ENCODE measurements at places on chromosomes 7 and 10.

GRCh38 chr10:87585565-87586514 is 73.8 kb upstream of the PAPSS2 start:
- DNase-seq = peak; percentile 7

DNA sequence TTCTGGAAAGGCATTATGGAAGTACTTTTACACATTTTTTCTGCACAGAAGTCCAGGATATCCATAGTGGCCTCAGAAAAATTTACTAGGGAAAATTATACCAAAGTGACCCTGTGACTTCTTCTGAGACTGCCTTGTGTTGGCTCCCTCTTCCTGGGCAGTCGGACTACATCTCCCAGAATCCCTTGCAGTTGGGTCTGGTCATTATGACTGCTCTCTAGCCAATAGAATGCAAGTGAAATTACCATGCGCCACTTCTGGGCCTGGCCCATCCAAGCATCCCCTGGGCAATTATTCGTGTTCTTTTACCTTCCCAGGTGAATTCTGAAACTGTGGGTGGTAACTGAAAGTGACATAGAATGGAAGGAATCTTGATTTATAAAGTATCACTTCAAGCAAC is 430.9 kb downstream of the ACTR3B start:
- DNase-seq = no peak

DNA sequence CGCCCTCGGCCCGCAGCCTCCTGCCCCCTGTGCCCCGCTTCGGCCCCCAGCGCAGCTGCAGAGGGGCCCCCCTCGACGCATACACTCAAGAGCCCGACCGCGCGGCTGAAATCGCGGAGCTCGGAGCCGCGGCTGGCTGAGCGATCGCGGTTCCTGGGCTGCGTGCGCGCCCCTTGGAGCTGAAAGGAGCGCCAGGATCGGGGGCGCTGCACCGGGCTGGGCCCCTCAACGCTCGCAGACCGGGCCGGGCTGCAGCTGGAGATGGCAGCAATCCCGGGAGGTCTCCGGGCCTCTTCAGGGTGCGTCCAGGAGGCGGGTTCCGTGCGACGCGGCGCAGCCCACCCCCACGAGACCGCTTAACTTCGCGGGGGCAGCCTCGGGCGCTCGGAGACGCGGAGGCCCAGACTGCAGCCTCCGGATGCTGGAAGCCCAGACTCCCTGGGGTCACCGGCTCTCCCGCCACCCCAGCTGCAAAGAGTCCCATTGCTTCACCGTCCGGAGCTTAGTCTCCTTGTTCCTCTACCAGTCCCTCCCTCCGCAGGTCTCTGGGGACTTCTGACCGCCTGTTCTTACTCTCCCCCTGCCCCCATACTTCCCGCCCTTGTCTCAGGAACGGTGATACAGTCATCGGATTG is 73.0 kb upstream of the LRRC4 start:
- DNase-seq = no peak

DNA sequence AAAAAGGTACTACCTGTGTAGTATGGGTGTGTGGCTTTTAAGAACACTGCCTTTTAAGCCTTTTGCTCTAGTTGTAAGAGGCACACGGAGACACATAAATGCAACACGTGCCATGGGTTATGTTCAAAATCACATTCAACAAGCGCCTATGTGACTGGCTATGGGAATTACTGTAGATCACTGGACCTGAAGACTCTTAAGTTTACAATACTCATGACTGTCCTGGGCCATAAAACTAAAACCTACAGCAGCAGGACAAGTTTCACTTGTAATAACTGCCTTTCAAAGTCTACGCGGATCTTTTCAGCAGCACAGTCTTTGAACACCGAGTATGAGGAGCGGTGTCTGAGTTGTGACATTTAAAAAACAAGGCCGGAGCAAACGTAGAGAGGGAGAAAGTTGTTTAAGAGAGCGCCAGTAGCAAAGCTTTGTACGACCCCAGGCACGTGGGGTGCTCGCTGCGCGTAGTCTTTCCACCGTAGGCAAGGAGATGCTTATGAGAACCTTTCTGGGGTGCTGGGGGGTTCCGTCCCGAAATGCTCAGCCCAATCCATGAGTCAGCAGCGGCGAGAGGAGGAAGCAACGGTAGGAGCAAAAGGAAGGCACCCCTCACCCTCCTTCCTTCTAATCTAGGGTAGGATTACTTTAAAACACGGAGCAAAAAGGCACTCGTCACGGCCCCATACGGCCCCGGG is 662 bp downstream of the DNAJC2 start:
- DNase-seq = peak; percentile 43

DNA sequence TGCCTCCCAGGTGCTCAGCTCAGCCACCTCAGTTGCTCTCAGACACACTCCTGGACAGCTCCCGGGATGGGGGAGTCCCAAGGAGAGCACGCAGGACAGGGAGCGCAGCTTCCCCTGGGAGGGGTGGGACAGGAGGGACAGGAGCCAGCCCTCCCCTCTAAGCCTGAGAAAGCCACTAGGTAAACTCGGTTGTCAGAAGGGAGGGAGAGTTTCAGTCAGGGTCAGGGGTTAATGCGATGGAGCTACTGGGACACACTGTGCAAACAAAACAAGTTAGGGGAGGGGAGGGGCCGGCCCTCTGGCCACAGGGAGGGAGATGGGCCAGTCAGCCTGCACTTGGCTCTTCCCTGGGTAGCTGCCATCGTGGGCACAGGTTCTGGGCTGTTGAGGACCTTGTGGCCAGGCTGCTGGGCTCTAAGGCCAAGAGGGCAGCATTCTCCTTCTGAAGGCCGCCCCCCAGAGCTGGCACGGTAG is 31.1 kb downstream of the KAZALD1 start:
- DNase-seq = no peak

- peak; percentile 25 for DNase-seq
Observed at GRCh38 chr7:32143301-32143700, 73.1 kb upstream of the PDE1C start.

DNA sequence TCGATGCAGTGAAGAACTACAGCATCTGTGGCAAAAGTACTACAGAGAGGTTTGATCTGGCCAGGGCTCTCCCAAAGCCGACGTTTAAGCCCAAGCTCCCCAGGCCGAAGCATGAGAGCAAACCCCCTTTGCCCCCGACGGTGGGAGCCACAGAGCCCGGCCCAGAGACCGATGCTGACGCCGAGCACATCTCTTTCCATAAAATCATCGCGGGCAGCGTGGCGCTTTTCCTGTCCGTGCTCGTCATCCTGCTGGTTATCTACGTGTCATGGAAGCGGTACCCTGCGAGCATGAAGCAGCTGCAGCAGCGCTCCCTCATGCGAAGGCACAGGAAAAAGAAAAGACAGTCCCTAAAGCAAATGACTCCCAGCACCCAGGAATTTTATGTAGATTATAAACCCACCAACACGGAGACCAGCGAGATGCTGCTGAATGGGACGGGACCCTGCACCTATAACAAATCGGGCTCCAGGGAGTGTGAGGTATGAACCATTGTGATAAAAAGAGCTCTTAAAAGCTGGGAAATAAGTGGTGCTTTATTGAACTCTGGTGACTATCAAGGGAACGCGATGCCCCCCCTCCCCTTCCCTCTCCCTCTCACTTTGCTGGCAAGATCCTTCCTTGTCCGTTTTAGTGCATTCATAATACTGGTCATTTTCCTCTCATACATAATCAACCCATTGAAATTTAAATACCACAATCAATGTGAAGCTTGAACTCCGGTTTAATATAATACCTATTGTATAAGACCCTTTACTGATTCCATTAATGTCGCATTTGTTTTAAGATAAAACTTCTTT is 2.3 kb downstream of the LRRTM3 start:
- DNase-seq = no peak

GRCh38 chr10:69787681-69788080 is 14.0 kb upstream of the COL13A1 start:
- DNase-seq = no peak

- DNase-seq = no peak
Observed at GRCh38 chr7:64541438-64542359, 21.2 kb downstream of the ZNF680 start.

- DNase-seq = no peak
Observed at GRCh38 chr7:101960323-101960722, 142.9 kb downstream of the CUX1 start.

GRCh38 chr7:47483604-47484273 is 98.2 kb downstream of the TNS3 start:
- DNase-seq = peak; percentile 27

GRCh38 chr10:119772334-119772733 is 46.5 kb downstream of the INPP5F start:
- DNase-seq = no peak

GRCh38 chr7:159095979-159096411 is 48.7 kb downstream of the VIPR2 start:
- no peak for DNase-seq

DNA sequence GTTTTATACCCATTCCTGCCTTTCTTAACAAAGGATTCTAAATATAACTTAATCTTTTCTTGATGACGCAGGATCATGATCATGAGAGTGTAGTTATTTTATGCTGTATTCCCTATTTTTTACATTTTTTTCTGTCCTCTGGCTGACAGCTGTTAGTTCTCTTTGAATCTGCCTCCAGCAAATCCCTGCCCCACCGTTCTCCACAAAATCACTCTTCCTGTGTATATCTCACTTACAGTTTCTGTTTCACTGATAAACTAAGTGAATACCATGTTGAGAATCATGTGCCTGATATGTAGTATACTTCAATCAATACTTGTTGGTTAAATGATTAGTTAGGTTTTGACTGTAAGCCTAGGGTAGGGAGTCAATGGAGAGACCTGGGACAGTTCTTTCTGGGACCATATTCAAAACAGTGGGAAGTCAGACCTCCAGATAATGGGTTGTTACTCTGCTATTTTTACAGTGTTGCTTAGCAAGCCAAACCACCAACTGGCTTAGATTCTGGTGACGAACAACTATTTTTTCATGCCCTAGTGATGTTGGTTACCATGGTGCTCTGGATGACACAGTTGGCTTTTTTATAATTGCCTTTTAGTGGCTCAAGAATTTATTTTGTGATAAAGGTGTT is 12.8 kb downstream of the CNNM1 start:
- peak; percentile 50 for DNase-seq

- no peak for DNase-seq
Observed at GRCh38 chr10:5525561-5526341, 990 bp downstream of the CALML3 start.

- no peak for DNase-seq
Observed at GRCh38 chr10:117936566-117936965, 110.2 kb downstream of the RAB11FIP2 start.

DNA sequence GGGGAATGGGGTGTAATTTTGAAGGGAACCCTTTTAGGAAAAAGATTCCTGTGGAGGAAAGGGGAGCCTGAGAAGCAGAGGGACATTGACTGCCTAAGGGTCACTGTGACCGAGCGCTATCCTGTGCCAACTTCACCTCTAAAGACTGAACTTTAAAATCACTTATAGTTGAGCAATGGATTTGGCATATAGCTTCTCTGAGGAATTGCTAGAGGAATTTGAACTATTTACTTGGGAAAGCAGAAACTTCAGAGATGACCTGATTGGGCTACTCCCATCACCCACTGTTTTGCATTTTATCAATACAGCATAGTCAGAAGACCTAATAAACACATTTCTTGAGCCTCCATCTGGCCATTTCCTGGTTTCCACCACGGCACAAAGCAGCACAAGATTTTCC is 23.7 kb upstream of the WNT16 start:
- DNase-seq = peak; percentile 45

- DNase-seq = no peak
Observed at GRCh38 chr7:70583965-70584883, 547.7 kb upstream of the GALNT17 start.

DNA sequence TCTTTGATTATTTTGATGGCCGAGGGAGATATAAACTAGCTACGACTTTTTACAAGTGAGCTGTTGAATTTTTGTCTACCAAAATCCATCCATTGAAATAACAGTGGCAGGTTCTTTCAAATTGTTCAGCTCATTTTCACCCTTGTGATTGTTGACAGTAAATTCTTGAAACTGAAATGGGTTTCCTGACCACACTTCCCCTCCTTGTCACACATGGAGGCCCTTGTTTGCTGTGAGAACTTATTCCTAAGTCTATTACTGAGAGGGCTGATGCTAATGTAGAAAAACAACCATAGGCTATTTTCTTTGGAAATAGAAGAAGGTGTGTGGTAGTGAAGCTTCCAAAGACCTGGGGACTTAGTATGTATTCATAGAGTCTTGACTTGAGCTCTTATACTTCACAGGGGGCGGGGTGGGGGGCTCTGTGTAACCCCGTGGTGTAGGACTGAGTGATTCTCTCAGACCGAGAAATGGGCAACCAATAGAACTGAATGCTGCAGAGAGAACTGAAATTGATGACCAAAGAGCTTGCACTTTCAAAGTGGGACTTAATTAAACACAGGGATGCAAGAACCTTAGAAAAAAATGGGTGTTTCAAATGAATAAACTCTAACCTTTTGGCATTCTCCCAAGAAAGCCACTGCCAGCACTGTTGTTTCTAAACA is 718.9 kb downstream of the CCSER2 start:
- no peak for DNase-seq

- DNase-seq = peak; percentile 26
Observed at GRCh38 chr10:76202777-76203176, 771.4 kb downstream of the LRMDA start.

GRCh38 chr7:28903730-28904577 is 54.2 kb downstream of the TRIL start:
- no peak for DNase-seq

DNA sequence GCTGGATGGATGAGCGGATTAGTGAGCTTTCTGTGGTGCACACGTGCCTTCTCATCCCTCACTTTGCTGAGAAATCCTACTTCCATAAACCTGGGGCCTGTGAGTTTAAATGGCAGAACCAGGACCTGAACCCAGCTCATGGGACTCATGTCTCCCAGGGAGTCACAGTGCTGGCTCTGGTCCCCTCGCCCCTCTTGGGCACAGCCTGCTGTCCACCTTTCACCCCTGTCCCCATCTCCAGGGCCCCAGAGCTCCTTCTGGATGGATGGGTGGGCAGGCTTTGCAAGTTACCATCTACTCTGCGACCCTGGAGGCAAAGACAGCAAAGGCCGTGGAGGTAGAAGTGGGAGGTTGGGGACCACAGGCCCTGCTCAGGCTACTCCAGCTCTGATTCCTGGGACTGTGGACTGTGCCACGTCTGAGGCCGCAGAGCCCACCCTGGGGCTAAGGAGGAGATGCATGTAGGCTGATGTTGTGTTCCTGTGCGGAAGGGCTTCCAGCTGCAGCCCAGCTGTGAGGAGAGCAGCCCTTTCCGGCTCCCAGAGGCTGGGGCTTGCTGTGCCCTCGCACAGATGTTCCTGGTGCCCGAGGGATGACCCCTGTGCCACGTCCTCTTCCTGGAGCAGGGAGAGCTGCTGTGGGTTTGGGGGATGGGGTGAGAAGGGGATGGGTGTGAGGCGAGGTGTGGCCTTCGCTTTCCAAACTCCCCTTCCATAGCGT is 40.3 kb downstream of the PRF1 start:
- no peak for DNase-seq

DNA sequence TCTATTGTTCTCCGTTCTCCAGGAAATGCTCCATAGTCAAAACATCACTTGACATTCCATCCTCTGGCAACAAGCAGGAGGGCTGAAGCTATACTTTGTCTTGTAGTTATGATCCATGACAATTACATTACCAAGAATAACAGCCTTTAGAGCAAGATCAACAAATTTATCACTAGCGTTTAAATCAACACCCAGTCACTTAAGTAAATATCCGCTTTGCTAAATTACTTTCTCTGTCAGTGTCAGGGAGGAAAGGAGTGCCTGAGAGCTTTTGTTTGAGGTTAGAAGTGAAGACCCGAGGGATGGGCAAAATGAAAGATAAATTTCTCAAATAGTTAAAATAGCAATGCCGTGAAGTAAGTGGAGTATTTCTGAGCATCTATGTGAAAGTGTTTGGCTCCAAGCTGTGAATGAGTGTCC is 236.1 kb upstream of the BMPER start:
- no peak for DNase-seq
